Upper lobe of right lung (tissue), 1 donor: ENCODE measurements at places on chromosomes 4 and X.

- H3K4me1 ChIP-seq = no peaks in the 10 kb centered on the region
- H3K27ac ChIP-seq = no peak overlapping the region
- H3K36me3 ChIP-seq = no peaks in the 10 kb centered on the region
- no peak overlapping the region for H3K4me3 ChIP-seq
- no peak for DNase-seq
Measured at GRCh38 chr4:143251348-143251747, 66.6 kb downstream of the USP38 start.

DNA sequence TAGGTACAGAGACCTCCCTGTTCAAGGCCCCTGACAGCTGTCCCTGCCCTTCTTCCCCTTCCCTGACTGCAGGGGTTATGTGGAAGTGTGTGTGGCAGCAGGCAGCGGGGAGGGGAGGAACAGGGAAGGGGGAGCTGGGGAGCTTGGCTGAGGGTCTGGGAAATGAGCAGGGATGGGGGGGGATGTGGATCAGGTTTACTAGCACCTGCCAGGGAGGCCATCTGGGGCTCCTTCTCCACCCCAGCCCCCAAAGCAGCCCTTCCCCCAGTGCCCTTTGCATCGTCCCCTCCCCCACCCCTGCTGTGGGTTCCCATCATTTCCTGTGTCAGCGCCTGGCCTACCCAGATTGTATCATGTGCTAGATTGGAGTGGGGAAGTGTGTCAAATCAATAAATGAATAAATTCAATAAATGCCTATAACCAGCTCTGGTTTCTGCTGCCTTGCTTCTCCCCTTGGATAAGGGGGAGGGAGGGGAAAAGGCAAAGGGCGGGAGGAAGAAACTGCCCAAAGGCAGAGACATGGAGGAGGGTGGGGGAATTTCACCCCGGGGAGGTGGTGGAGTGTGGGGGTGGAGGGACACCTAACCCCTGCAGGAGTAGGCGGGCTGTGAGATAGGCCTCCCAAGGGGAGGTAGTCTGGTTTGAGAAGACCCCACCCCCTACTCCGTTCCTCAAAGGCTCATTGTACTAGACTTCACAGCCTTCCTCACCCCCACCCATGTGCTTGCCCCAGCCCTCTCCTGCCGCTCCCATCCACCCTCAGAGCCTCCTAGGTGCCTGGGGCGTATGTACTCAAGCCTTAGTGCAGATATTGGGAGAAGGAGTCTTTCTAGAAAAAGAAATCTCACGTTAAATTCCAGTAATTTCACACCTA is 3.2 kb downstream of the CXorf65 start:
- peak overlapping the region; percentile 42 for H3K27ac ChIP-seq
- no peaks in the 10 kb centered on the region for H3K27me3 ChIP-seq
- H3K36me3 ChIP-seq = no peaks in the 10 kb centered on the region
- no peak overlapping the region for H3K4me3 ChIP-seq
- no peaks in the 10 kb centered on the region for H3K4me1 ChIP-seq

GRCh38 chr4:55127521-55127920 is 2.1 kb upstream of the KDR start:
- DNase-seq = no peak
- H3K36me3 ChIP-seq = no peaks in the 10 kb centered on the region
- no peak overlapping the region for H3K4me3 ChIP-seq
- H3K4me1 ChIP-seq = peaks cover 8% of the 10 kb centered on the region
- peaks cover 13% of the 10 kb centered on the region for H3K27me3 ChIP-seq
- no peak overlapping the region for H3K27ac ChIP-seq

GRCh38 chrX:5876984-5877596 is 351.6 kb downstream of the NLGN4X start:
- no peaks in the 10 kb centered on the region for H3K4me1 ChIP-seq
- H3K27me3 ChIP-seq = no peaks in the 10 kb centered on the region
- H3K4me3 ChIP-seq = no peak overlapping the region
- no peak overlapping the region for H3K27ac ChIP-seq
- H3K36me3 ChIP-seq = no peaks in the 10 kb centered on the region
- no peak for DNase-seq

DNA sequence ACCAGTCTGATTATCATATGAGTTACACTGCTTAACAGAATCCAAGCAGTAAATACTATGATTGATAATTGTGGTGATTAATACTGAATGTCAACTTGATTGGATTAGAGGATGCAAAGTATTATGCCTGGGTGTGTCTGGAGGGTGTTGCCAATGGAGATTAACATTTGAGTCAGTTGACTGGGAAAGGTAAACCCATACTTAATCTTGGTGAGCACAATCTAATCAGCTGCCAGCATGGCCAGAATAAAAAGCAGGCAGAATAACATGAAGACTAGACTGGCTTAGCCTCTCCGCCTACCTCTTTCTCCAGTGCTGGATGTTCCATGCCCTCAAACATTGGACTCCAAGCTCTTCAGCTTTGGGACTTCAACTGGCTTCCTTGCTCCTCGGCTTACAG is 961.3 kb downstream of the ADGRL3 start:
- no peak overlapping the region for H3K4me3 ChIP-seq
- no peaks in the 10 kb centered on the region for H3K27me3 ChIP-seq
- no peak overlapping the region for H3K27ac ChIP-seq
- no peak for DNase-seq
- H3K36me3 ChIP-seq = no peaks in the 10 kb centered on the region
- H3K4me1 ChIP-seq = no peaks in the 10 kb centered on the region

GRCh38 chr4:52423967-52424366 is 235.1 kb downstream of the USP46 start:
- H3K4me3 ChIP-seq = no peak overlapping the region
- no peaks in the 10 kb centered on the region for H3K36me3 ChIP-seq
- H3K27ac ChIP-seq = no peak overlapping the region
- no peak for DNase-seq

GRCh38 chrX:37955273-37955672 is 51.1 kb upstream of the SYTL5 start:
- no peak overlapping the region for H3K27ac ChIP-seq
- H3K27me3 ChIP-seq = no peaks in the 10 kb centered on the region
- no peaks in the 10 kb centered on the region for H3K4me1 ChIP-seq
- no peaks in the 10 kb centered on the region for H3K36me3 ChIP-seq
- H3K4me3 ChIP-seq = no peak overlapping the region
